ENCODE measurements at places on chromosomes 11 and 22.

DNA sequence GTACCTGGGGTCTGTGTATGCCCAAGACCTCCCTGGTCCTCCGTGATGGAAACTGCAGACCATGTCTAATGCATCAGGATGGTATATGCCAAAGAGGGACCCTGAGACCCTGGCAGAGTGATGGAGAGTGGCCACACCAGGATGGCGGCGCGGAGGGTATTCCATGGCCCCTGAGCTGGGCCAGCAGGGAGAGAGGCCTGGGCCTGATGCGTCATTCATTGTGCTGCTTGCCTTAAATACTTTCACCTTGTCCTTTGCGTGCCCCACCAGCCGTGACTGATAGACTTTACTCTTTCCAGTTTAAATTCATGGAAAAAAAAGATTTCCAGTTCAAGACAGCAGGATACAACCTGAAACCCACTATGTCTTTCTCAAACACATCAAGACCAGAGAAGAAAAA, 5.6 kb upstream of the NDUFV1 start:
- no peak for DNase-seq

- DNase-seq: no peak
Observed at GRCh38 chr22:49014227-49015201, 813.2 kb downstream of the BRD1 start.

DNA sequence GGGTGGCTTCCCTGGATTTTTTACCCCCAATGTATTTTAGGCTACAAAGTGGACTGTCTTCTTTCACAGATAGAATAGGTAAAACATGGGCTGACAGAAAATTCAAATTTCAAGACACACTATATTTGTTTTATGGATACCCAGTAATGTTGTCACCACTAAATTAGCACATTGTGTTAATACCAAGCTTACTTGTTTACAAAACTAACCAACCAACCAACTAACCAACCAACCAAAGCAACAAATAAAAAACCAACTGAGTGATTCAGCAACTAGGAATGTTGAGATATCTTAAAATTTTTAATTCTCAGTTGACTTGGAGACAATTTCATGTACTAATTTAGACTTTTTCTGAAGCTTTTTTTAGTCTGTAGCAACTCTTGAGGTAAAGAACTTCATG, 69.3 kb upstream of the CTSC start:
- no peak for DNase-seq

GRCh38 chr22:44360668-44361381, 48.1 kb upstream of the SHISAL1 start:
- no peak for DNase-seq

GRCh38 chr11:56089697-56090096, 3.4 kb upstream of the OR8I2 start:
- no peak for DNase-seq

- DNase-seq: no peak
Observed at GRCh38 chr22:39556970-39557841, 13.3 kb upstream of the CACNA1I start.

- no peak for DNase-seq
Observed at GRCh38 chr22:39525658-39525975, 5.3 kb downstream of the ATF4 start.

DNA sequence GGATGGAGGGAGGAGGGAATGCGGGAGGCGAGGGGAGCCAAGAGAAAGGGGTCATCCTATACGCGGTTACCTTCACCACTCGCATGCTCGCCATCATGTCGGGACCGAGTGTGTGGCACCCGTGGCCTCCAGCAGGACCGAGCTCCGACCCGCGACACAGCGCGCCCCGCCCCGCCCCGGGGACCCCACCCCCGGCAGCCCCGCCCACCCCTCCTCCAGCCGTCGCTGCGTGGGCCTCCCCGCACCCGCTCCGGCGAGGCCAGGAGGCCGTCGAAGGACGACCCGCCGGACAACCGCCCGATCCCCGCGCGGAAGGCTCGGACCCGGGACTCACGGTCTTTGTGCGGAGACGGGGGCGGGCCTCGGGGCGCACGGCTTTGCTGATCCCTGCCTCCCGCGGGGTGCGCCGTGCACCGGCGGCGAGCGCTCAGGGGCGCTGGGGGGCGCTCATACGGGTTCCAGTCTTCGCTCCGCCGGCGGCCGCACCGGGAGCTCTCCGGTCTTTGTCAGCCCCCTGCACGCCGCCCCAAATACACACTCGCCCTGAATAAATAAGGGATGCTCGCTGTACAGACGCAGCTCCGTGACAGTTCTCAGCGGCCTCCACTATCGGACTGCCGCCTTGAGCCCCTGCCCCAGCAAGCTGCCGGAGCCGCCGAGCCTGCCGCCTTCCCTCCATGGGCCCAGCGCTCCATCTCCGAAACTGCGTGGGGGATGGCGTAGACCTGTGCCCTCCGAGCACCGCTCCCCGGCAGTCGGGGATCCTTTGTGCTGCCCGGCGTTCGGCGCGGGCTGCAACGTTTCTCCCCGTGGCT, at the start of gene UBE2L6:
Gene UBE2L6 (minus strand): TSS at position 158 of the 815 bp plus-strand sequence. CDS start 61 bp downstream, at position 97.
- peak; percentile 59 for DNase-seq

DNA sequence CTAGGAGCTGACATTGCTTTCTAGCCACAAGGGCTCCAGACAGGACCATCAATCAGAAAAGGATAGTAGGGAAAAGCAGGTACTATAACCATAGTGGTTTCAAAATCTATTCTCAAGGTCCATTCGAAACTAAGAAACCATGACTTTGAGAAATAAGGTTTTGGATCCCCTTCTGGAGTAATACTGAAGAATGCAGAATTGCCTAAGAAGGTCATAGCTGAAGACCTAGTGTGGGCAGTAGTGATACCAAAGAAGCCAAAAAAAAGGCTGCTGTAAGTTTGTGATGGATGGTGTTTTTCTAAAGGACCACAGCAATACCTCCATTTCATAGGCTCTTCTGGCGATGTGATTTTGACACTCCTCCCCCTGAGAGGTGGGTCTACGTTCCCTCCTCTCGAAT, 163.1 kb downstream of the MAML2 start:
- no peak for DNase-seq

GRCh38 chr22:38291201-38291777, 18.5 kb upstream of the TMEM184B start:
- DNase-seq: no peak

GRCh38 chr22:44848296-44848741, 95.9 kb downstream of the ARHGAP8 start:
- DNase-seq: no peak

- no peak for DNase-seq
Observed at GRCh38 chr11:61617515-61617914, 36.6 kb upstream of the SYT7 start.

- no peak for DNase-seq
Observed at GRCh38 chr11:65014726-65015227, 817 bp downstream of the ARL2 start.

GRCh38 chr11:68120273-68121066, 718 bp downstream of the CHKA start:
- no peak for DNase-seq

DNA sequence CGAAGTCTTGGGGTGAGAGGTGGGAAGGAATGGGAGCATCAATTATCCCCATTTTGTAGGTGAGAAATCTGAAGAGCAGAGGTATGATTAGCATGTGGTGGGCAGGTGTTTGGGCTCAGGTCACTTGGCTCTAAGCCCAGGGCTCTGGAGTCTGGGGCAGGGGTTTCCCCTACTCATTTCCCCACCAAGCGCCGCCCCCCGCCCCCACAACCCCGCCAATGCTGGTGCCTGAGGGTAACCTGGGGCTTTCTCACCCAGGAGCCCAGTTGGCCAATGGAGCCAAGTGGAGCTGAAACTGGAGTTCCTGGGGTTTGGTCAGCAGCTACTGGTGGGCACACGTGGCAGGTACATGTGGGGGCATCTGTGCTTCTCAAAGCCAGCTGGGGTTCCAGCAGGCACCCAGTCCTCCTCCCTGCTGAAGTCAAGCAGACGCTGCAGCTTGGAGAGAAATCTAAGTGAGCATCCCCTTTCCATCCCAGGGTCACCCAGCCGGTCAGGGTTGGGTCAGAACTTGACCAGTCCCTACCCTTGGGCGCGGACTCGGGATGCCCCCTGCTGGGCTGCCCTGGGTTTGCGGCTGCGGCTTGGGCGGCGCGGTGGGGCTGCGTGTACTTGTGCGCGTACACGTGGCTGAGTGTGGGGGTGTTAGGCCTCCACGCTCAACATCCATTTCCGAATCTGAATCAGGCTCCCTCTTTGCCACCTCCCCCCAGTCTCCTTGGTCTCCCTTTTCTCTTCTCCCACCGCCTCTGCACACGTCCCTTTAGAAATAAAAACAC, 1.7 kb upstream of the CHRM1 start:
- no peak for DNase-seq

DNA sequence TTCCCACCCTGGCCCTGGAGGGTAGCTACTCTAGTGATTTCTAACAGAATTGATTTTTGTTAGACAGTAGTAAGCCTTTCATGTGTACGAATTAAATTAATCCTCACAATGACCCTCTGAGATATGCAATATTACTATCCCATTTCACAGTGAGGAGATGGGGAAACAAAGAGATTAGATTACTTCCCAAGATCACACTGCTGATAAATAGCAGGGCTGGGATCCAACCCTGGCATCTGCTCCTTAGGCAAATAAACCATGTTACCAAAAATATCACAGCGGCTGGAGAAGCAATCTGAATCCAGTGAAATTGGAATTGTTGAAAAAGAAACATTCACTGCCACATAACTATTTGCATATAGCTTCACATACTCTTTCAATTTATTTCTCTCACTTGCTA, 12.8 kb upstream of the CAVIN3 start:
- no peak for DNase-seq

DNA sequence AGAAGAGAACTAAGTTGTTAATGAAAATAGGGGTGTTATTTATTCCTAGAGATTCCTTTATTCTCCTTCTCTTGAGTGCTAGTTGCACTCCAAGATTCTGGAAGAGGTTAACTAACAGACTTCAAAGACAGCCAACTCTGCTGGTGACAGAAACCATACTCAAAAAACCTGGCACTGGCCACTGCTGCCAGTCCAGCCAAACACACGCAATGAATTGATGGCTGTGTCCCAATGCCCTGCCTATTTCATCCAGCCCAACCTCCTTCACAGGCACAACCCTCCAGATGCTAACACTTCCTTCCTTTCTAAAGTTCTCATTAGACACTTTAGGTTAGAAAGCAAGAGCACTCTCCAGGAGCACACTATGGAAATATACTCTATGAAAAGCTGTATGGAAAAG, 150.8 kb upstream of the C11orf58 start:
- DNase-seq: no peak

GRCh38 chr11:60762851-60763691, 6.4 kb downstream of the MS4A15 start:
- peak; percentile 90 for DNase-seq

DNA sequence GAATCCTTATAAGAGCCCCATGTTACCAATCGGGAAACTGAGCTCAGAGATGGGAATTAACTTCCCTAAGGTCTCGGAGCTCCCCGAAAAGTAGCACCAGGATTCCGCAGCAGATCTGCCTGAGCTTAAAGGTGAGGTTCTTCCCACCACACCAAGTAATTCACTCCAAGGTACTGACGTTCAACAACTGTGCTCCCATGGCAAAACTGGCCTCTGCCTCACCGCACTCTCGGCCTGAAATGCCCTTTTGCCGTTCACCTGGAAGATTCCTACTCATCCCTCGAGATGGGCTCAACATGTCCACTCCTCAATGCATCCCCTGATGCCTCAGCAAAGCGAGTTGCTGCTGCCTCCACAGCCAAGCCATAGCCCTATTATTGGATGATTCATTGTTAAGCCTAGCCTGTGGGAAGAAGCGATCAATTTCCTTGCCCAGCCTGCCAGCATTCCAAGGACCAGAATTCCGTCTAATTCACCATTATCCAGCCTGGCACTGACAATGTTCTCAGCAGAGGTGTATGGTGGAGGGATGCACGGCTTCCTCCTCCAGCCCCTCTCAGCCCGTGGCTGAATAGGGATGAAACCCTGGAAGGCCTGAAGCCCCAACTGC, 4.2 kb downstream of the PLAAT3 start:
- DNase-seq: no peak

GRCh38 chr11:108697872-108698473, 33.1 kb downstream of the DDX10 start:
- peak; percentile 27 for DNase-seq

- no peak for DNase-seq
Observed at GRCh38 chr22:37419969-37420685, 7.2 kb downstream of the ELFN2 start.

DNA sequence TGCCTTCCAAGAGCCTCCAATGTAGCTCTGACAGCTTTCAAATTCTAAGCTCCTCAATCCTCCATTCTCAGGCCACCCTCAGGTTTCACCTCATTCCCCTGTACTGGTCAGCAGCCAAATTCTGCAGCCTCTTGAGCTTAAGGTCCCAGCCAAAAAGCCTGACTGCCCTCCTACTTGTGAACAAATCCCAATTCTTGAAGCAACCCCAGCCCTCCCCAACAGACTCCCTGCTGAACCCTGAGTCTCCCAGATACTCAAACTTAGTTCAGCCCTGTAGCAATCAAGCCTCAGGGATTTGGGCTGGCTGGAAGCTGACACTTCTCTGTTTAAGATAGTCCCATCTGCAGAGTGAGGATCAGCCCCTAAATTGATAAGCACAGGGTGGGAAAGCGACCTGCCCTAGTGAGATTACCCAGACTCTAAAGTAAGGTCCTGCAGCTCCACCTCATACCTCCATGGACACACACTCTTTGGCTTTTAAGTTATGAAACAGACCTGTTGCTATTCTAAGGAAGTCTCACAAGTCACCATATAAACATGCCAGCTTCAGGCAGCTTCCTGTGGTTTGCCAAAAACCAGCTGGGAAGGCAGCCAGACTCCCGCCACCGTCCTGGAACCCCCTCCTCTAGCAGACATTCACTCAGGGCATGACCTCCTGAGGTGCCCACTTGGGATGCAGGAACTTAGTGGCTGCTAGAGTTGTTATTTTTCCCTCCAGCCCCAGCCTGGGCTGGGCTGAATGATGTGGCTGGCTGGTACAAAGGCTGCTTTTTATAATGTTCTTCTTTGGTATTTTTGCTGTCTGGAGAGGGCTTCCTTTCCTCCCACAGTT, 82.5 kb upstream of the PICALM start:
- no peak for DNase-seq

DNA sequence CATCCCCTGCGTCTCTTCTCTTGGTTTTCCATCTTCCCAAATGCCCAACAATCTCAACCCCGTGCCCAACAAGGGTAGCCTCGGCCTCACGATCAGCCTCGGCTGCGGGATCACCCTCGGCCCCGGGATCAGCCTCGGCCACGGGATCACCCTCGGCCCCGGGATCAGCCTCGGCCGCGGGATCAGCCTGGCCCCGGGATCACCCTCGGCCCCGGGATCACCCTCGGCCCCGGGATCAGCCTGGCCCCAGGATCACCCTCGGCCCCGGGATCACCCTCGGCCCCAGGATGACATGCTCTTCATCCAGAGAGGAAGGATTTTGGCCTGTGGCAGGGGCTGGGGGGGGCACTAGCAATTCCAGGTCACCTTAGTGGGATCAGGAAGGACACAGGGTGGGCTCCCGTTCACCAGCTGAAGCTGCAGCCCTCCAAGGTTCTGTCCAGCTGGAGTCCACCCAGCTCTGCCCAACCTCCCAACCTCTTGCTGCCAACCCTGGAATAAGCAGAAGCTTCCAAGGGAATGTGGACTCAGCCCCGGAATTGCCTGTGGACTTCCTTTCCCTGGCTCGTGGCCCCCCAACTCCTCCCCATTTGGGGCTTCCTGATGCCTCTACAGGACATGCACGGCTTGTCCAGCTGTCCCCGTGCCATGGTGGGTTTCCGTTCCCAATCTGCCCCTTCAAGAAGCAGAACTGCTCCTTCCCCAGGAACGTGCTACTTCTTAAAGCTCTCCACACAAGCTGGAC, 6.2 kb downstream of the ALG12 start:
- DNase-seq: no peak
